ENCODE measurements at places on chromosomes 1 and 21.

DNA sequence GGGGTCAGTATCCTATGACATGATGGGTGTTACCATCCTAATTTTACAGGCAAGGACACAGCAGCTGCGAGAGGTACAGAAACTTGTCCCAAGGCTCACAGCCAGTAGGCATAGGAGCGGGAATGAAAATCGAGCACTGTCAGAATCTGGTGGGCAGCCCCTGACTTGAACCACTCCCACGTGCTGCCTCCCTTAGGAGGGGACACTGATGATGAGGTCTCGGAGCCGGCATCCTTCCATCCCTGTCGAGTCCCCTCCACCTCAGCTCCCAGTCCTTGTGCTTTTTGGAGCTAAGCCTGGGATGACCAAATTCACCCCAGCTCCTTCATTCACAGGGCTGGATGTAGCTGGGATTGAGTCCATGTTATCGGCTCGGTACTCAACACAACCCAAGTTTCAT, 49.0 kb downstream of the B3GALT5 start:
- no peak for DNase-seq

GRCh38 chr1:191151321-191151807, 673.7 kb upstream of the BRINP3 start:
- no peak for DNase-seq

DNA sequence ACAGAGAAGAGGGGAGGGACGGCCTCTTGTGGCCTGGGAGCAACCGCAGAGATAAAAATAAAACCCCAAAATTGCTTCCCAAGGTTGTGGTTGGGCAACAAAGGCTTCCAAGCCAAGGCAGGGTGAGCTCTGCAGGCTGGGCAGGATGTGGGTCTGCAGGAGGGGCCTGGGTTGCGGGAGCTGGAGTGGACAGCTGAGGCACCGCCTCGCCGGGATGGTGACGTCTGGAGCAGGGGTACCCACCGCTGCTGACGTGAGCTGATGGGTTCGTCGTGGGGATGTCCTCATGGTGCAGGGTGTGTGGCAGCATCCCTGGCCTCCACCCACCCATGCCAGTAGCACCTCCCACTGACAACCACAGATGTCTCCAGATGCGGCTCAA, 3.7 kb downstream of the AURKAIP1 start:
- DNase-seq, result no peak

- DNase-seq, result no peak
Observed at GRCh38 chr1:234667600-234668576, 57.9 kb upstream of the IRF2BP2 start.

- DNase-seq, result no peak
Observed at GRCh38 chr1:160800142-160800541, 4.2 kb downstream of the LY9 start.

- DNase-seq, result no peak
Observed at GRCh38 chr1:61287734-61288133, 205.4 kb downstream of the NFIA start.

DNA sequence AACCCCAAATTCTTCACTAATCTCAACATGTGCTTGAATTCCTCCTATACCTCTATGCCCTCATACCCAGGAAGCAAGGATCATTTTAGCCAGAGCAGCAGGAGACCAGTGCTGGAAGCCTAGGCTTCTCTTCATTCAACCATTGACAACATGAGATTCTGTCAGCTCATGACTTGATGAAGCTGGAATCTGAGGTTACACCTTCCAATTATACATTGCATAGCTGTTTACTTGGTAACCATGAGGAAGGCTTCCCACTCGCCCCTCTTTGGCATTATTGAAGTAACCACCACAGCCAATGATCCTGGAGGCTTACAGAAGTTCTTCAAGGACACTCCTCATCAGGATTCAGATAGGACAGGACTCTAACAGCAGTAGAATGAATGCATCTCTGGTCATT, 160.3 kb downstream of the TPR start:
- no peak for DNase-seq

GRCh38 chr21:45317398-45318145, 29.9 kb upstream of the POFUT2 start:
- DNase-seq, result no peak

DNA sequence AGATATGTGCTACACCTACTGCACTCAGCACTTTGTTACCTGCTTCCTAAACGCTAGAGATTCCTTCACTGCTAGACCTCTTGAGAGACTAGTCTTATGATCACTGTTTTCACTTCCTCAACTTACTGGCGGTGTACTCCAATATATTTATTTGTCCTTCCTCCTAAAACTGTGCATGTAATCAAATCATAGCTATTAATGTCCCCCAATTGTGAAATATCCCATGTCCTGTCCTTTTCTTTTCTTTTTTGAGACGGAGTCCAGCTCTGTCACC, 3.4 kb downstream of the SOAT1 start:
- DNase-seq, result no peak

DNA sequence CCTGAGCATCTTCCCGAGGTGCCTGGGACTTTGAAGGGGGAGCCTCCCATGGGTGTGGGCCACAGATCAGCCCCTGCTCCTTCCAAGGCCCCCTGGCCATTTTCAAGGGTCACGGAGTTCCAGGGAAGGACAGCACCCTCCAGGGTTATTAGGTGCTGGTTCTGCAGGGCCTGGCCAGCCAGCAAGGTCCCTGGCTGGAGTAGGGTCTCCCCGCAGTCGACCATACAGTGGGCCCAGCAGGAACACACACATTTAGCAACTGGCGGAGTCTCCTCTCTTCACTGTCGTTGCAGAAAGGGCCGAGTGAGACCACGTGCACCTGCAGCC, 17.7 kb upstream of the SUMO3 start:
- DNase-seq, result no peak

DNA sequence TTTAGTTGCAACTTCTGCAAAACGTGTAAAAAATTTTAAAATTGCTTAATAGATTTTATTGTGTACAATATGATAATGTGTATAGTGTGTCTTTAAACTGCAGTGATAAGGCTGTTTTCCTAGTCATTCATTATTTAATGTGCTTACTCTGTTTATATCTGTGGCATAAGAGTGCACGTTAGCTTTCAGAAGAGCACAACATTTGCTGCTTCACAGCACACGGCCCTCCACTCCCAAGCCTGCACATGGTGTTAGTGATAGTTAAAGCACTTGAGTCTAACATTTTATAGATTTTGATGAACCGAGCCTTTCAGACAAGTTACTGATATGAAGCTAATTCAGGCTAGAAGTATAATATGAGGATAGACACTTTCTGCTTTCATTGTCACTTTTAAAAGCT, 120.6 kb downstream of the ADGRL2 start:
- no peak for DNase-seq

GRCh38 chr1:16352842-16353535, 709 bp upstream of the FBXO42 start:
- no peak for DNase-seq

DNA sequence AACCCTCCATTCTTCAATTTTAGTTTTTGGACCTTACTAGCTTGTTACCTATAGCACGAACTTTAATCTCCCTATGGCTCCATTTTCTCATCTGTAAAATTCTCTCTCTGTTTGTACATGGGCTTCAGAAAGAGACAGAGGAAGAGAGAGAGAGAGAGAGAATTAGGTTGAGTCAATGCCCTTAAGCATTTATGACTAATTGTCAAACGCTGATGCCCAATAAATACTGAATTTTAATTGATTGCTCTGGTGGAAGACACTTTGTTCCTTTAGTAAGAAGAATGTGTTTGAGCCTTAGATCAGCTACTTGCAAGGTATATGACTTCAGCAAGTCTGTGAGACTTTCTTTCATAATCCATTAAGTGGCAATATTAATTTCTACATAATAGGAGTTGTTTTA, 743.1 kb upstream of the ADGRL4 start:
- DNase-seq, result no peak

DNA sequence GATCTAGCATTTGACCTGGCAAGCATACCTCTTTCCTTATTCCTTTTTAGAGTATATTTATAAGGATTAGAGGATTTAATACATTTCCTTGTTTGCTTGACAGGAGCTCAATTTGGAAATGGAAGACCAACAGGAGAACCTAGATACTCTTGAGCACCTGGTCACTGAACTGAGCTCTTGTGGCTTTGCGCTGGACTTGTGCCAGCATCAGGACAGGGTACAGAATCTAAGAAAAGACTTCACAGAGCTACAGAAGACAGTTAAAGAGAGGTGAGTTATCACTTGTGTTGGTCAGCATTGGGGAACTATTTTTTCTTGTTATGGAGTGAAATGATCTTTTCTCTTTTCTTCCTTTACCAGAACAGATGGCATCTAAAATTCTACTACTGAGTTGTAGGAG, 123.4 kb upstream of the BMP8A start:
- no peak for DNase-seq

DNA sequence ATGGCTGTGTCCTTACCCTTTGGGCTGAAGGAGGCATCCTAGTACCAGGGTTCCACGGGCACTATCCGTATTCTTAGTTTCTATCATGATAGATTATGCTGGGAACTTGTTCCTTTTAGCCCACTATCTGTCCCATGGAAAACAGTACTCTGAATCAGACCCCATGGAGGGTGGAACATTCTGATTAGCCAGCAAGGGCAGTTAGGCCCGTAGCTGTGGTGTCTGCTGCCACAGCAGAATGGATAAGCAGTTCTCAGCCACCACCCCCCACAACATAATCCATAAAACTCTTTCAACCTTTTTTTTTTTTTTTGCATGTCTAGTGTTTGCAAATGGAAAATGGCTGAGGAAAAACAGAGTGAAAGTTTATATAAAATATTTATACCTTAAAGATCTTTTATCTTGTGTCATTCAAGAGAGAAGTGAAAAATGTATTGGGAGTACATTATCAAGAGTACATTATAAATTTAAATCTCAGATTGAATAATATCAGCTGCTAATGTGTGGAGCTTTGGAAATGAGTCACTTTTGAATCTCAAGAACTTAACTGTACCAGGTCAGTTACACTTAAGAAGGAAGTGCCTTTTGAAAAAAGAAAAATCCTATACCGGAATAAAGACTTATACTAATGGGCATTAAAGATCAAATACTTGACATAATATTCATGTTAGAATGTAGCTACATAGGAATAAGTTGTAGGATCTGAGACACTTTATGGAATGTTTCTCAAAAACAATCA, 80.3 kb downstream of the NFIA start:
- no peak for DNase-seq

- no peak for DNase-seq
Observed at GRCh38 chr1:246599315-246599714, 33.1 kb downstream of the CNST start.

DNA sequence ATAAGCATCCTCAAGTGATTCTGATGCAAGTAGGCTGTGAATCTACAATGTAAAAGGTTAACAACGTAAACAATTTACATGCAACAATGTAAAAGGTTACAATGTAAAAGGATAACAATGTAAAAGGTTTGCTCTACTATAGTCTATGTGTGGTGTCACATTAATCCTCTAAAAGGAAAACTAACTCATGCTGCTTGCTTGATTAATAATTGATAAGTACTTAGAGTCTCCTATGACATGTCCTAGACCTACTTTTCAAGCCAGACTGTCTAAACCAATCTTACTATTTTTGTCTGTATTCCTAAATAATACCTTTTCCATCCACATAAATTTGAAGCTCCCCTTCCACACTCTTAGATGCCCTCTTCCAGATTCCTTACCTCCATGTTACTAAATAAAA, 606.8 kb downstream of the LTN1 start:
- DNase-seq, result no peak

DNA sequence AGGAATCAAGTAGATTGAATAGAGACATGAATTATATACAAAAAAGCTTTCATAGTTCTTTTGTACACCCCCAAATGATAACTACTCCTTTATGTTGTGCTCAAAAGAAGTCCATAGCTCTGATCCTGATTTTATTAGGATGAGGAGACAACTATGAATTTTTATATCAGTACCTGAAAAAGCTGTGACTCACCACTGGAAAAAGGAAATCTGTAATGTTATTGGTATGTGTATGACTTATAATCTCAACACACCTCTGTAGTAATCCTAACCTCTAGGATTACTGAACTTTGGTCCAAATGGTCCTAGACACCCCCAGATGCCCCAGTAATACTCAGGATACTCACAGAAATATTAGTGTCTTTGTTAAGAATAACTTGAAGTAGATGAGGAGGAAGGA, 10.2 kb downstream of the PRKAB2 start:
- DNase-seq, result no peak

GRCh38 chr1:16143566-16144324, 12.1 kb downstream of the EPHA2 start:
- DNase-seq, result no peak

DNA sequence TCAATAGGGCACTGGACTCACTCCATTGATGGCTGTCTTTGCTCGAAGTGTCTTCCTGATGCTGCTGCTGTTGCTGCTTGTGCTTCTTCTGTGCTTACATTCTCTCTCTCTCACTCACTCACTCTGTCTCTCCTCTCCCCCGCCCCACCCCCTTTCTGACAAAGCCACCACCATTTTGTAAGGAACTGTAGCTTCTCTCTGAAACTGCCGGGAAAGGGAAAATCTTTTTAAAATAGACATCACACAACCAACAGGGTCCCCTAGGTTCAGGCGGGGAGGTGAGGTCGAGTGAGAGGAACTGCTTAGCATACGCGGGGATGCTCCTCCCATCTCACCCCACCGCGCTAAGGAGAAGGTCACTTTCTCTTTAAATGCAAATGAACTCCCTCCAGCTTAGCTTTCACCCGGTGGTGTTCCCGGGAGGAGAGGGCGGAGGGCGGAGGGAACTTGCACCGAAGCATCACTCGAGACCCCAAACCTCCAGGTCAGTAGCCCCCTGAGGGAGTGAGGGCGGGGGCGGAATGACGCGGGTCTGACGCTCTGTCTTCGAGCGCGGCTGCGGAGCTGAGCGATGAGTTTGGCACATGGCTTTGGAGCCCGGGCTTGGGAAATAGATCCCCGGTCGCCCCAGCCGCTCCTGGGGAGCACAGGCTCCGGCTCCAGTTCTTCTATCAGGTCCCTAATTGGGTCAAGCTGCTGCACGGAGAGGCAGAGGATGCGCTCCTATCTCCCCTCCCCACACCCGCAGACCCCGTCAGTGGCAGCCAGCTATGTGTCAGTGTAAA, at the start of gene CCDC28B:
Gene CCDC28B, plus strand, starts transcription at position 370 of the 785 bp plus-strand sequence. CDS start 1,341 bp downstream, outside the sequence.
- no peak for DNase-seq

DNA sequence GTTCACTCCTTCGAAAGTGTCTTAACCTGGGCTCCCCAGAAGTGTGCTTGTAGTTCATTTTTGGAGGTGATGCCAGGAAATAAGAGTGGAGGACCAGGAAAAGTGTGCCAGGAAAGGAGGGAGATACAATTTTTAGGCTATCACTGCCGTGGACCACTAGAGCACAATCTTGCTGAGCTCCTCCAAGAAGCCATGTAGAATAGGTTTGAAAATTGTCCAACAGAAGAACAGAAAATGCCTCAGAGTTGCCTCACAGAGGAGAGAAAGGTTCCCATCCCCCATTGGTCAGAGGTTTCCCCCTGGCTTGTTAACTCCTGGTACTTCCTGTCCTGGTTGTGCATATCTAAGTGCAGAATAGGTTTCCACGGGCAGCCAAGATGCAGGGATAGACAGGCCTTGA, 41.6 kb downstream of the CATSPERE start:
- DNase-seq, result no peak

GRCh38 chr21:31255896-31256295, 88.2 kb downstream of the TIAM1 start:
- DNase-seq, result no peak

DNA sequence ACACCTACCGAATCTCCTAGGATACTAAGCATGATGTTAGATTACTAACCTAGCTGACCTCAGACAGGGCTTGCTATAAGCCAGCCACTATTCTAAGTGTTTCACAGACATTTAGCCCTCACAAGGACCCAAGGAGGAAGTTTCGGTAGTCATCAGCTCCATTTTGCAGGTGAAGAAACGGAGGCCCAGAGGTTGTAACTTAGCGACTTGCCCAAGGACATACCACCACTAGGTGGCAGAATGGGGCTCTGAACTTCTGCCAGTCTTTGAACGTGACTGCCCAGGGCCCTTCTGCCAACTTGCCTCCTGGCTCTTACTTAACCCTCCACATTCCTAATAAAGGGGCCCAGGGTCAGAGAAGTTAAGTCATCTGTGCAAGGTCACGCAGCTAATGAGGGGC, 283.5 kb downstream of the C1orf94 start:
- no peak for DNase-seq

Measured in esophagus squamous epithelium (tissue), 5 donors.